CD4-positive, alpha-beta T cell treated with Interleukin-21 for 1 hour (primary cell): ENCODE measurements at places on chromosomes 1 and 21.

DNA sequence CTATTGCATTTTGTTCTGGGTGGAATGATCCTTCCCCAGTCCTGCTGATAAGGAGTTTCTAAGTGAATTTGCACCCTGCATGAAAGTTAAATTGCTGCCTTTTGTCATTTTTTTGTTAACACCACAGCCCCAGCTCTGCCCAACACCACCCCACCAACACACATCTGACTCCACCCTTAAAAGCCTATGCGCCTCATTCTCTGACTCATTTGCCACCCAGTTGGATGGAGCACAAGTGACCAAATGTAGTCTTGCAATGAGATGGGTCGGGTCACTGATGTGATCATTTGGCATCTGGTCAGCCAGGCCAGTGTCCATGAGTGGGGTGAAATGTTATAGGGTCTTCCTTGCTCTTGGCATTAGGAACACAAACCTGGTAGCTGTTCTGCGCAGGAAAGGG, 256.8 kb downstream of the KAZN start:
- DNase-seq: no peak

- no peak for DNase-seq
Observed at GRCh38 chr1:36702963-36703362, 220.2 kb upstream of the CSF3R start.

- DNase-seq: peak; percentile 41
Observed at GRCh38 chr1:206467915-206468314, 2.4 kb upstream of the IKBKE start.

GRCh38 chr1:204589409-204590038, 73.3 kb downstream of the MDM4 start:
- DNase-seq: no peak

DNA sequence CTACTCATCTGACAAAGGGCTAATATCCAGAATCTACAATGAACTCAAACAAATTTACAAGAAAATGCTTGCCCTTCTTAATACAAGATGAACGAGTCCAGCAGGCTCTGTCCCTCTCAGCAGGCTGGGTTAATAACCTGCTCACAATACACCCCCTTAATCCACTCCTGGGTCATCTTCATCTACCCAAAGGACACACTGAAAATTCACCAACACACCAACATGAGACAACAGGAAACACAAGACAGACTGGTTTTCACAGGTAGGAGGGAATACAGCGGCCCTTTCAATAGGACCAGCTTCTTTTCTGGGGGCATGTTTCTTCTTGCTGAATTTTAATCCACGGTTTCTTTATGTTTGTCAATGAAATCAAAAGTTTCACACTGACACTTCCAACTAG, 44.6 kb downstream of the SUSD4 start:
- DNase-seq: no peak

DNA sequence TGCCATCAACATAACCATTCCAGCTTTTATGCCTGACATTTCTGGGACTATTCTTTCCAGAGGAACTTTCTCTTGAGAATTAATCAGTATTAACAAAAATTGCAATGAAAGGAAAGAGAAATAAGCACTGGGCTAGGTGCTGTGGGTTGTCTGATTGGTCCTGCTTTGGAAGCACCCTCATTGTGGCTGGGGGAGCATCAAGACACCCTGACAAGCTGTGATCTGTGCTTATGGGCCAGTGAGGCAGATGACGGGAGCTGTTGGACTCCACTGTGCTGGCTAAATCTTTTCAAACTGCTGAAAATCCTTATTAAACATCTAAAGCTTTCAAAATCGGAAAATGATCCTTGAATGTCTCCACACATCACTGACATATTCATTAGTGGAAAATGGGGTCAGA, 20.0 kb downstream of the UBASH3A start:
- no peak for DNase-seq

GRCh38 chr1:234938924-234939323, 189.7 kb downstream of the TOMM20 start:
- DNase-seq: no peak

DNA sequence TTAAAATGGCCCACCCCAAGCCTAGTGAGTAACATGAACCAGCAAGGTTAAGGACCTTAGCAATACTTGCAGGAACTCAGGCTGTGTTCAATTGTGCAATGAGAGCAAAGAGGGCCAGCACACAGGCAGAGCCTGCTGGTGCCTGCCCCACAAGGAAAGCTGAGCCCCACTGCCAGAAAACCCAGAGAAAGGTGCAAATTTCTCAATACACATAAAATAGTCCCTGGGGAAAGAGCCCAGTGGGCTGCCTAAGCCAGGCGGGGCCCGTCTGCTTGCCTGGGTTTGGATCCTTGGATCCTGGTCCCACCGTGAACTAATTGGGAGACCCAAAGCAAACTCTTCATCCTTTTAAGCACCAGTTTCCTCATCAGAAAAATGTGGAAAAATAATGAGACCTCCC, 128.5 kb upstream of the CACNA1E start:
- no peak for DNase-seq

GRCh38 chr21:44349416-44349846, 4.0 kb upstream of the TRPM2 start:
- DNase-seq: no peak

GRCh38 chr1:232880354-232880753, 70.1 kb upstream of the NTPCR start:
- no peak for DNase-seq

- DNase-seq: no peak
Observed at GRCh38 chr21:21114461-21114860, 116.3 kb downstream of the NCAM2 start.
